ENCODE measurements at places on chromosomes 6 and 20.
A peak's percentile ranks its signal among the peaks of the same experiment; 100 is the strongest.

DNA sequence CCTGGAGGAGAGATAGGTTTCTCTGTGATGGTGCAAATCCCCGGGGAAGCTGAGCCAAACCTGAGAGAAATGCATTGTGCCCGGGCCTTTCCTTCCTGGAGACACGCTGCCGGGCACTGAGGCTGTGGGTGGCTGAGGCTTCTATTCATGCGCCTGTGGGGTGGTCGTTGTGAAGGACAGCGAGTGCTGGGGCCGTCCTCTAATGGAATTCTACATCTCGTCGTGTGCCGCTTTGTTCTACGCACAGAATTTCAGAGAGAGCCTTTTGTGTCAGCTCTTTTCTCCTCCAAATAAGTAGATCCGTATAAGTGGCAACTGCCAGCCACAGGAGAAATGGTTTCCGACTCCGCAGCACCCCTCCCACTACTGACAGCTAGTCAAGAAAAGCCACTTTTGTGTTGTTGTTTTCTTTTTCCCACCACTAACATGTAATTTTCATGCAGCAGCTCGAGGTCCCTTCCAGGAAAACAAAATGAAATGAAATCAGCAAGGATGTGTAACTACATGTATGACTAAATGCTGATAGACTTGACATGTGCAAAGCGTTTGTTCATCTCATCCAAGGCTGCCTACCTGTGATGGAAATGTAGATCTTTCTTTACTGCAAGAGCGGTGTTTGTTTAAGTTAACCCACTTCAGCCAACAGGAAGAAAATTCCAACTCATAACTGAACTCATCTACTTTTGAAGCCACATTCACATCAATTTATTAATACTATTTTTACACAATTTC lies 26.4 kb upstream of the PXDC1 start:
- no peak for DNase-seq

DNA sequence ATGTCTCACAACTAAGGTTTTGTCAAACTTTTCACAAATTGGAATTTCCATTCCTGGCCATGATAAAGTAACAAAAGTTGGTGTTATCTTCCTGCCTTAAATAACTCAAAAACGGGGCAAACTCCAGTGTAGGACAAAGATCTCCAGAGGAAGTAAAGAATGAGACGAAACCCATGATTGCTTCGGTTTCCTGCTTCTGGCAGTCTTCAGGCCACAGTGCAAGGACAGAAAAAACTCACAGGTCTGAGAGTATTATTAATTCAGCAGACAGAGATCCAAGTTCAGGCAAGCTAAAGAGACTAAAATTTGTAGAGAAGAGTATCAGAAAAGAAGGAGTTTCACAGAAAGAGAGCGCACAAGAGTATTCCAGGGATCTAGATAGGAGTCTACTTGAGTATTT lies 64.8 kb upstream of the RCAN2 start:
- no peak for DNase-seq

GRCh38 chr6:151093706-151094105 lies 146.1 kb upstream of the AKAP12 start:
- no peak for DNase-seq

DNA sequence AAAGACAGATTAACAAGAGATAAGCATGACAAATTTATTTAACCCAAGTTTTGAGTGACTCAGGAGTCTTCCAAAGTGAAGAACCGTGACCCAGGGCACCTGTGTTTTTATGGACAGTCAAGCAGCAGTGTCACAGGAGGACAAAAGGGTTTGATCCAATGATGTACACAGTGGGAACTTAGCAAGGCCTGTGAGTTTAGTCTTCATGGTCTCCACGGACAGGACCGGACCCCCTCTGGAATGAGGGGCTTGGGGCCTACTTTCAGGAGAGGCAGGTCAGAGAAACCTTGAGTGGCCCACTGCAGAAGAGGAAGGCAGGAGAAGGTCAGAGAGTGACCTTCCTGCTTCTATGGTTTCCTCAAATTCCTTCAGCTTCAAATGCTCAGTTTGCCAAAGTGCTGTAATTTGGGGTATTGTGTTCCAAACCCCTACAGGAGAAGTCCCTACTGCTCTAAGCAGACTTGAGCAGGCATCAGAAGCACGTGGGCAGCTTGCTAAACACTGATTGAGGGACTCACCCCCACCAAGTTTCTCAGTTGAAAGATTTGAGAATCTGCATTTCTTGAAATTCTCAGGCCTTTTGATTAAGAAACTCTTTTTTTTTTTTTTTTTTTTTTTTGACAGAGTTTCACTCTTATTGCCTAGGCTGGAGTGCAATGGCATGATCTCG lies 26.4 kb upstream of the ZMYND8 start:
- no peak for DNase-seq

DNA sequence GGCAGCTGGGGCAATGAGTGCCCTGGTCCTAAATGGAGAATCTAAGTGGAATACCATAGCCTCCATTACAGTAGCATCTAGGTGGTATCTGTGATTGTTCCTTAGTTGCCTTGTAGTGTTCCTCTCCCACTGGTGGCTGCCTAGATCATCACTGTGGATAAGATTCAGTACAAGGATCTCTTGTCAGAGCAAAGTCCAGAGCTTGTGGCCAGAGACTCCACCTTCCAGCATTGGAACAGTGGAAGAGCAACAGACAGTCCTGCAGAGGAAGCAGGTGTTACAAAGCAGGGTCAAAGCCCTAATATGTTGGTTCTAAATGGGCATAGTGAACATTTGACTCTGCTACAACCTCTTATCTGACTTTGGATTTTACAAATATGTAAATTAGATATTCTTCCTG lies 194.1 kb upstream of the GRIK2 start:
- DNase-seq: no peak

DNA sequence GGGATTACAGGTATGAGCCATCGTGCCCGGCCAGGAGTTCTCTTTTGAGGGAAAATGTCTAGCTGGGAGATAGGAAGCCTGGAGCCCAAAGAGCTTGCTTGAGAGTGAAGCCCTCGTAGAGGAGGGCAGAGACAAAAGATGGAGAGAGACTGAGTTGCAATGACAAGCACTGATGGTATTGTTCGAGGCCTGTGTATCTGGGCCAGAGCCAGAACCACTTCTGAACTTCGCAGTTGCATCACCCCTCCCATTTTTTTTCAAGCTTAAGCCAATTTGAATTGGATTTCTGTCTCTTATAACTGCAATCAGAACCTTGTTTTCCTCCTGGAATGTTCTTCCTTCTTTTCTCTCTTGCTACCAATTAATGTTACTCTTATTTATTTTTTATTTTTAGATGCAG lies 83.1 kb downstream of the KCNB1 start:
- DNase-seq: no peak

- peak; percentile 59 for DNase-seq
Measured at GRCh38 chr20:13788167-13788834, 3.5 kb downstream of the NDUFAF5 start.

GRCh38 chr20:6663104-6663503 lies 104.4 kb upstream of the BMP2 start:
- no peak for DNase-seq

DNA sequence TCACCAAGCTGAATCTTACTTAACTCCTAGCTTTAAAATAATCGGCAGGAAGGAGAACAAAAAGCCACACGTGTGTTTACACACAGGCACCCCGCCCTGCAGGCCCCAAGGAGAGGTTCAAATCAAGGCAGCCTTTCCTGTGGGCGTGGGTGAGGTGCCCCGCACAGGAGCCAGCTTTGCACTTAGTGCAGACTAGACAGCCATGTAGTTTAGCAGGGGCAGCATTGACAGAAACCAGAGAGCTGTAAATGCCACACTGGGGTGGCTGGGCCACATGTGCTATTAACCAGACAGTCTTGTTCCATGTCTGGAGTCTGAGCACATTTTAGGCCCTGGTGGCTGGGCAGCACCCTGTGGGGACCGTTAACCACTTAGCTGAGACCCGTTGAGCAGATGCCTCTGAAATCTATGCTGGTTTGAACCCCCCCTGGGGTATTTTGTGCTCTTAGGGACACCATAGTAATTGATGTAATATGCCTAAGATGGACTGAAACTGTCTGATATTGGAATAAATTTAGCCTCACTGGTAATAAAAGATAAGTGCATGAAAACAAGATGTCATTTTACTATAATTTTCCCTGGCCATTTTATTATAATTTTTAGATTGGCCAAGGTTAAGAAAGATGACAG lies 106.4 kb upstream of the KCNG1 start:
- no peak for DNase-seq

DNA sequence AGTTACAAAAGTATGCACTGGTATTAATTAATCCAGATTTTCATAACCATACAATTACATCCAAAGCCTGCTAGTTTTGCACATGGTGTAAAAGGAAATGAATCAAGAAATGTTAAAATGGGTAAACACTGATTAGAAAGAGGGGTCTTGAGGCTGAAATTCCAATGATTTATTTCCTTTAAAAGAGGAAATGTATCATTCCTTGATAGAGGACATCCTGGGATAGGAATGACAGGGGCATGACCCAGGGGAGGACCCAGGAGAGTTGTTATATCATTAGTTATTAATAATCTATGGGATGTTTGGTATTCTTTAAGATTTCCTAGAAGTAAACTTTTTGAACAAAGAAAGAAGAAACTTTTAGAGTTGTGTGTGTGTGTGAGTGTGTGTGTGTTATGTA lies 18.2 kb downstream of the AK9 start:
- DNase-seq: no peak

DNA sequence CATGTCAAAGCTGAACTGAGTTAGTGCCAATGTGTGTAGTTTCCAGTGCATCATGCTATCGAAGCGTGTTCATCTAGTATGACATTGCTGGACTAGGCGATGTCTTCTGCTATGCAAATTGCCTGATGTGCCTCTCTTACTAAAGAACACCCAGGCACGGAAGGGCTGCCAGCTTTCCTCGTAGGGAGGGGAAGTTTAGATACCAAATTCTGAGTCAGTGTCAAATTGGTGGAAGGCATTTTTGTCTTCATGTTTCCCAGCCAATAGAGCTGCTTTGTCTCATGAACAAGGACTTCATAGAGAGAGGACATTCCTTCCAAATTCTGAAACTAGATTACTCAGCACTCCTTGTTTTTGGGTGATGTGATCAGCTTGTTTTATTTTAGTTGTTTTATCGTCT lies 320.1 kb downstream of the BTBD3 start:
- DNase-seq: no peak

GRCh38 chr6:77430504-77430903 lies 32.8 kb downstream of the HTR1B start:
- DNase-seq: no peak

GRCh38 chr6:82767037-82767436 lies 298.6 kb downstream of the UBE3D start:
- no peak for DNase-seq

DNA sequence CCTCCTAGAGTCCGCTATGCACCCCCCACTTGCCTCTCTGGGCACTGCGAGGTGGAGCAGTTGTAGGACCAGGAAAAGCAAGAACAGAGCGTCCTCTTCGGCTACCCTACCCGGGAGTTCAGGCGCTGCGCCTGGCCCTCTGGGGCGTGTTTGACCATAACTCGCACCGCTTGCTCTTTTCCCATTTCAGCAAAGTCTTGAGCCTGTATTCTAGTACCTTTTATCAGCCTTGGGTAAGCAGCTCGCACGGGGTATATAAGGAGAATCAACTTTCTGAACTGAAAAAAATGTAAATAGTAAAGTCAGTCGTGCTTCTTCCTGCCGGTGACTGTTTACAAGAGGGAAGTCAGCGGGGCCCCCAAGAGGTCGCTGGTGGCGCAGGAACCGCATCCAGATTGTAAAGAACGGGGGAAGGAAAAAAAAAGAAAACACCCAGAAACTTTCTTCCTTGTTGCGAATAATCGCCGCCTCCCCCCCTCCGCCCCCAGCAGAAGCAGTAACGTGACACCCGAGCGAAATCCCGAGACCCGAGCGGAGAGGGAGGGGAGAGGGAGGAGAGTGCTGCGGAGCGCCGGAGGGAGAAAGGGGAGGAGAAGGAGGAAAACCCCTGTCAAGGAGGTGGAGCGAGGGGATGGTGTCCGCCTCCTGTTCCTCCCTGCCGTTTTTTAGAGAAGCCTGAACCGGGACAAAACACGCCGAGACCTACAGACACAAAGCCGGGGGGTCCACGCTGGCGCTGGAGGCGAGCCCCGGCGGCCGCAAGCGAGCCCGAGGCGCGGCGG lies at the start of gene UST:
TSS of gene UST (plus strand) at position 668 of the 782 bp plus-strand sequence. CDS start 401 bp downstream, outside the sequence.
- DNase-seq: peak; percentile 97

DNA sequence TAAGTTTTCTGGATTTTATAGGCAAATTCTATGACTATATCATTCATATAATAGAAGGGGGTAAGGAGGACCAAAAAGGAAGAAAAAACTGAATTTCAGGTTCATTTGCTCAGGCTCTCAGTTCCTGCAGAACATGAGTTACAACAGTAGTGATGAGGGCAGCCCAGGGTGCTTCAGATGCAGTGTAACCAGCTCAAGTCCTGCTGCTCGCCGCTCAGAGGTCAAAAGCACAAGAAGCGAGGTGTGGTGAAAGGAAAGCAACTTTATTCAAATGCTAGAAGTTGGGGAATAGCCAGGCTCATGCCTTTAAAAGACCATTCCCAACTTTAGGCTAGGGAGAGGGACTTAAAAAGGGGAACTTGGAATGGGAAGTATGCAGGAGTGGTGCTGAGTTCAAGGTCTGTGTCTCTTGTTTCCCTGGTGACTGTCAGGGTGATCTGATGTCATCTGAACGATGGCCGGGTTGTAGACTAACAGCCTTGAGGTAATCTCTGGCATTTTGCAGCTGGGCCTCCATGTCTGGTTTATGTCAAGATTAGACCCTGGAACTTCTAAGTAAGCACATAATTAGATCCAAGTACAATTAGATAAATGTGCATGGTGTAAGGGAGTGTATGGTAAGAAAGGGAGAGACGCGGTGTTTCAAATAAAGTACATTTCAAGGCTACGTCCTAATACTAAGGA lies 14.5 kb upstream of the SEC63 start:
- DNase-seq: no peak

GRCh38 chr6:149963212-149963461 lies 606 bp upstream of the ULBP1 start:
- no peak for DNase-seq

DNA sequence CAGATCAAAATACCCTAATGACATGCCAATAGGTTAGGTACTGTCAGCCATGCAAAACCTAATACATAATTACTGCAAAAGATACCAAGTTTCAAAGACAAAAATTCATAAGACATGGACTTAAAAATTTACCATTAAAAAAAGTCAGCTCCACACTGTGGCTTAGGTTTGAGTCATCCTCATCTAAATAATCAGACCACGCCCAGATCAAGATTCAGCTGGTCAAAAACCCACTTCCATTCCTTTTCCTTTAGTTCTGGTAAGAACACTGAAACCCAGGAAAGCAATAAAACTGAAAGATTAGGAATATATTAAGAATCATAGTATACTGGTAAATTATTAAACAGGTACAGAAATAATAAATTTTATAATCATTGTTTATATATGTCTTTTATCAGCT lies 81.0 kb upstream of the ASF1A start:
- no peak for DNase-seq

- no peak for DNase-seq
Measured at GRCh38 chr6:156425359-156426020, 351.7 kb upstream of the ARID1B start.

- DNase-seq: no peak
Measured at GRCh38 chr6:130655586-130655985, 171.6 kb upstream of the SMLR1 start.

DNA sequence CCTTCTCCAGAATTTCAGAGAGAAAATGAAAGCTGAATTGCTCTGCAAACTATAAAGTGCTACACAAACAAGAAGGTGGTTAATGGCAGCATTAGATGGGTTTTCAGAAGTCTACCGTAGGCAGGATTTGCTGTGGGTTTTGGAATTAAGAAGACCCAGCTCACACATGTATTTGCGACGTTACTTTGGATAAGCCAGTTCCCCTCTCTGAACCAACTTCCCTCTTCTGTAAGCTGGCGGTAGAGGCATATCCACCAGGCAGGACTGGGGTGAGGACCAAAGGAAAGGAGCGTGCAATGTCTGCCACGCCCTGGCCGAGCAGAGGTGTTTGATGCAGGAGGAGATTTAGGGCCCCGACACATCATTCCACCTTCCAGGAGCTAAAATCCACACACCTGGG lies 6.9 kb downstream of the RSPO4 start:
- DNase-seq: no peak

Measured in left hindlimb (tissue), 1 donor.